WERI-Rb-1 (cell line): ENCODE measurements at places on chromosomes 6 and 20.

DNA sequence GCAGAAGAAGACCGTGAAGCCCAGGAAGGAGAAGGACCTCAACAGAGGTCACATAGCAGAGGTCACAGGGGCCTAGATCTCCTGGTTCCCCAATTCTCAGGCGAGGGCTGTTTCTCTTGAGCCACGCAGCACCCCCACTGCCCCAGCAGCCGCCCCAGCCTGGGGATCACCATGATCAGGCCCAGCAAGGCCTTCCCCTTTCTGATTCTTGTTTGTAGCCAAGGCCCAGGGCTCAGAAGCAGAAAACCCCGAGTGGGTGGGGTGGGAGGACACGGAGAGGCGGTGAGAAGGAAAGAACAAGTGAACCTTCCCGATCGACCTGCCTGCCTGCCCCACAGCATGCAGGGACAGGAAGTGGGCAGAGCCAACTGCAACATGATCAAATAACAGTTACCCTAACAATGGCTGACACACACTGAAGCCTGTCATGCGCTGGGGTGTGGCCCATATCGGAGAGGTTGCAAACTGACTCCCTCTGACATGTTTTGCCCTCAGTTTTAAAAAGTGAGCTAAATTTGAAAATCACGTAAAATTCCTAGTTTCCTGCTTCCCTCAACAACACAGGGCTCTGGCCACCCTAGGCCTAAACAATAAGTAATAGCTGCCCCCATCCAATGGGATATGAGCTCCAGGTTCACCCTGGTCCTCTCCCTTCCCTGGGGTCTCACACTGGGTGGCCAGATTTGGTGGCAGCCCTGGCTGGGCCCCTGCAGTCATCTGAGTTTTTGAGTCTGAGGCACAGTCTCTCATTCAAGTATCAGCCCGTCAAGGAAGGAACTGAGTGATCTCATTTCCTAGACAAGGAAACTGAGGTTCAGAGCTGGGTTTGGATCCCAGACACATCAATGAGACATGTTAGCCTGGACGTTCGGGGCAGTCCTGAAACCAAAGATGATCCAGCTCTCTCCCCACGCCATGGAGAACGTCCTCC, 6.5 kb downstream of the PEDS1 start:
- no peak for DNase-seq

- no peak for DNase-seq
Measured at GRCh38 chr6:138406443-138406842, 2.4 kb downstream of the HEBP2 start.

- DNase-seq: no peak
Measured at GRCh38 chr20:58987790-58988564, 6.9 kb downstream of the NELFCD start.

- no peak for DNase-seq
Measured at GRCh38 chr20:62449951-62450691, 22.8 kb upstream of the RBBP8NL start.

DNA sequence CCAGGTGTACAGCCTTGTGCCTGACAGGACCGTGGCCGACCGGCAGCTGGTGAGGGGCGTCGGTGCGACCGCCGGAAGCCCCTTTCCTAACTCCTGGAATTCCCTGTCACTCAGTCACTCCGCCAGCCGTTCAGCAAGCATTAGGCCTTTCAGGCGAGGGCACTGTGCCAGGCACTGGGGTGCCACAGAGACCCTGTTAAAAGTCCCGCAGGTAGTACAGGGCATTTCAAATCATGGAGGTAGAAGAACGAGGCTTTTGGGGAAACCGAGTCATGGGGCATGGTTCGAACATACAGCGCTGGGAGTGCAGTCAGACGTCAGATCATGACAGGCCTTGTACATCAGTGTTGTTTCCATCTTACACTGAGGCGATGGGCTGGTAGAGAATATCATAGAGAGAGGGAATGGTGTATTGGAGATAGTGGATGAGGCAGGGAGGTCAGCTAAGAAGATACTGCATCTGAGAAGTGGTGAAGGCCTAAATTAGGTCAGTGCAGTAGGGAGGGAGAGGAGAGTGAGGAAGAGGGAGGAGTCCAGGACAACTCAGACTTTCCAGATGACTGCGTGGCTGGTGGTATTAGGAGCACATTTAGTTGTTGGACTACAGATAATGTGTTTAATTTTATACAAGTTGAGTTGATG, 892 bp upstream of the DXO start:
- DNase-seq: no peak

- DNase-seq: no peak
Measured at GRCh38 chr20:53048387-53048786, 76.2 kb downstream of the TSHZ2 start.

DNA sequence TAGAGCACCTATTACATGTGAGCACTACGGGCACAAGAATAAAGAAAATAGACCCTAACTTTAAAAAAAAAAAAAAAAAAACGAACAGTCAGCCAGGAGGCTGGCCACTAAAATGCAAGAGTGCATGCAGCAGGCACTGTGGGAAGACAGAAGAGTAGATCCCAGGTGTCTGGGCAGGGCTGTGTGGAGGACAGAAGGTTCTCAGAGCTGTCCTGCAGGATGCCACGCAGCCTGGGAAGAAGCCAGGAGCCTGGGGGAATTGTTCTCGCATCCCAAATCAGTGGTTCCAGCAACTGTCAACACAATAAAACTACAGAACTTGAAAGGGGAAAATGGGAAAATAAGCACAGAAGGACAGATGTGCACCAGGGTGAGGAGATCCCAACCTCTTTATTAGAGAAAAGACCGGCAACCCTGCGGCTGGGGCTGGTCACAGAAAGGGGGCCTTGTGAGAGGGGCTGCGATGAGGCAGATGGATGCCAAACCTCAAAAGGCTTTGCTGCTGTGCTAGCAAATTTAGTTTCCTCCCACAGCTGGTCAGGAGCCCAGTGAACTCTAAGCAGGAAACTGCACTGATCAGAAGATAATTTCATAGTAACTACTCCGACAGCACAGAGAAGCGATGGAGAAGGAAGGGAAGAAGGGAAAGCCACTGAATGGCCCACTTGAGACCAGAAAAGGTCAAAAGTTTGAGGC, 30.9 kb downstream of the MAP3K5 start:
- no peak for DNase-seq

- no peak for DNase-seq
Measured at GRCh38 chr6:34692280-34692679, 4.3 kb downstream of the ILRUN start.

DNA sequence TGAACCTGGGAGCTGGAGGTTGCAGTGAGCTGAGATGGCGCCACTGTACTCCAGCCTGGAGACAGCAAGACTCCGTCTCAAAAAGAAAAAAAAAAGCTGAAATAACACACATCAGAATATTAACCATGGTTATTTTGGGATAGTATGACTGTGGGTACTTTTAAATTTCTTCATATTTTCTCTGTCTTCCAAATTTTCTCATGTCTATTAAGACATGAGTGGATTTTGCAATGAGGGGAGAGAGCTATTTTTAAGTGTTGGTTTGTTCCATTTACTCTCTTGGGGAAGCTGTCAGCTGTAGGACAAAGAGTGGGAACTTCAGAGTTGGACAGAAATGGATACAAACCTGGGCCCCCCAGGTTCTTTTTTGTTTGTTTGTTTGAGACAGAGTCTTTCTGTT, 10.3 kb downstream of the ADISSP start:
- no peak for DNase-seq

DNA sequence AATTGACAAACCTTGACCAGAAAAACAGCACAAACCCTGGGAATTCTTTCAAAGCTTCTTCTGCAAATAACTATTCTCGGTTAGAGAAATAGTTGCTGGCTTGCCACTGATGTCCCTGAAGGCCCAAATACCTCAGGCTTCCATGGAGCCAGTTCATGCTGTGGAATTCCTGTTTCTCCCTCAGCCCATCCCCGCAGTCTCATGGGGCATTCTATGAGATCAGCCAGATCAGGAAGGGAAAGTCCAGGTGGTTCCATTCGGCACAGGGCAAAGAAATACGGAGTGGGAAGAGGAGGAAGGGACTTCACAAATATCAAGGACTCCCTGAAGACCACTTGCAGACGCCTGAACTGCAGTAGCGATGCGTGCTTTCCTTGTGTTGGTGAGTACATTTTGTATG, 63.3 kb downstream of the MYLK4 start:
- DNase-seq: no peak

DNA sequence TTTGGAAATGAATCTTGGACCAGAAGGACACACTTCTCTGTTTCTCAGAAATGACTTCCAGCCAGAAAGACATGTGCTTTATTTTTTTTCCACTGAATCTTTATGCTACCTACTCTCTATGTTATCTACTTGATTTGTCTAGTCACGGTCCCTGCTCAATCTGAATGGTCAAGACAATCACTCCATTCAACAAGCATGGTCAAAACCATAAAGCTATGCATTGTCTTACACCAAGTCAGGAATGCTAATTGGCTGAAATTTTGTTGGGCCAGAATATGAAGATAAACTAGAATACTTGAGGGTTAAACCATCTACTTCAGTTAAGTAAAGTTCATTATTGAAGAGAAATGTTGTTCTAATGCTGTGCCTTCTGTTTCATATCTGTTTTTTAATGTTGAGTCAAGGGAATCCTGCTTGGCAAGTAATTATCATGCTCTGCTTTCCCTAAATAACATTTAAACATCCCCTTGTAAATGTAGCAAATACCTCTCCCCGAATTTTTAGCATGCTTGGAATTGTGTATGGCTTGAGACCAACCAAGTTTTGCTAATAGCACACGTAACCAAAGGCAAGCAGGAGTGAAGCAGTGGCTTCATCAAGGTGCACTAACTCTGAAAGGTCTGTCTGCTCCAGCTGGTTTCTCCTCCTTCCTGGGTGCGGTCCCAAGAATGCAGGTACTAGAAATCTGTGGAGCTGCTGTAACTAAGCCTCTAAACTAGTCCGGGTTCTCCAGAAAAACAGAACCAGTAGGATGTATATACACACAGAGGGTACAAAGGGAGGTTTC, 190.3 kb upstream of the CDYL start:
- DNase-seq: no peak

- DNase-seq: no peak
Measured at GRCh38 chr20:48632825-48633619, 194.8 kb downstream of the PREX1 start.

GRCh38 chr6:37862992-37863391, 43.5 kb downstream of the ZFAND3 start:
- DNase-seq: no peak

DNA sequence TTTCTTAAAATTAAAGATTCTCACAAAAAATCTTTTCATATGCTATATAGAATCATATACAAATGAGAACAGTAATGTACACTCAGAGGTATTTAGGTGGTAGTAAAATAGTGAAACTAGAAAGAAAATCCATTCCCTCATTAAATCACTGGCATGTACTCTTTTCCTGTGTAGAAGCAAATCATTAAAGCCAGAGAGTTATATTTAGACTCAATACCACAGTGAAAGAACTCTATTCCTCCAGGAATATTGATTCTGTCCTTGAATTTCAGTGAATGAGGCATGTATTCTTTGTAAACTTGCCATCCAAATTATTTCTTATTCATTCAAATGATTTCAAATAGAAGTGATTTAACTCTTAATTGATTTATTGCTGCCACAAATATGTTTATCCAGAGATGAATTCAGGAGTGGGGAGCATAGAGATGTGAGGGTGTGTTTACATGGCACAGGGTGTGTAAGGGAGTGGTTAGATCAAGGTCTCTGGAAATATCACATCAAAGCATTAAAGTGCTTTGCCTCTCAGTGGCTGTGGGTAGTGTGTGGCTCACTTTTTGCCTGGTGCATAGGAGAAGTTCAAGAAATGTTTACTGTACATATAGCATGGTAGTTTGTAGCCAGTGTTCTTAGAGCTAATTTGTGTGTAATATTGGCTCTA, 141.2 kb downstream of the FAM83B start:
- no peak for DNase-seq

DNA sequence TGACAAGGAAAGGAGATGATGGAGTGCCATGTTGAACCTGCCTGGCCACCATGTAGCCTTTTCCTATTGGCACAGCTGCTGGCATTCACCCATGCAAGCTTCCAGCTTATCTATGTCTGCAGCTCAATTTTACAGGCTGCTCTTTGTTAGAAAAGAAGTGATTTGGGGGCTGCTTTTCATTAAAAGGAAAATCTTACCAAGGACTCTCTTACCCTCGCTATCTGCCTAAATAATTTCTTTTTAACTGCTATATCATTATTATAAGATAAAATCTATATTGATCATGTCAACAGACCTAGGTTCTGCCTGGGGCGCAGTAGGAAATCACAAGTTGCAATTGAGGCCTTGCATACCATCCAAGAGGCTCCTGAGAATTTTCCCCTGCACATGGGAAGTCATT, 167.2 kb downstream of the SYNDIG1 start:
- DNase-seq: no peak

- no peak for DNase-seq
Measured at GRCh38 chr6:39818695-39819094, 26.5 kb downstream of the DAAM2 start.

GRCh38 chr6:110053395-110054240, 75.5 kb downstream of the GPR6 start:
- peak; percentile 25 for DNase-seq

DNA sequence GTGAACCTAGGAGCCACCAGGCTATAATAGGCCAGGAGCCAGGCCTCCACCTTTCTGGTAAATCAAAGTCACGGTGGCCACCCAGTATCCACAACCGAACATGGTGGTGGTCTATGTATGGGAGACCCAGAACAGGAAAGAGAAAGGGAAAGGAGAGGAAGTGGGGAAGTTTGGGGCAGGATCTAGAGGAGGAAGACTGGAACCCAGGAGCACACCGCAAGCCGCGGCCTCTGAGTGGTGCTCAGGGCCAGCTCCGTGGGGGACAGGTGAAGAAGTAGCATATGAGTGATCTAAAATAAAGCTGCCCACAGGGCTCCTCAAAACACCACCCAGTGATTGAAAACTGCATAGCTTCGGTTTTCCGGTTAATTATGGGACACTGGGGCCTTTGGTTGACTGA, 214.8 kb downstream of the ZDHHC14 start:
- no peak for DNase-seq

DNA sequence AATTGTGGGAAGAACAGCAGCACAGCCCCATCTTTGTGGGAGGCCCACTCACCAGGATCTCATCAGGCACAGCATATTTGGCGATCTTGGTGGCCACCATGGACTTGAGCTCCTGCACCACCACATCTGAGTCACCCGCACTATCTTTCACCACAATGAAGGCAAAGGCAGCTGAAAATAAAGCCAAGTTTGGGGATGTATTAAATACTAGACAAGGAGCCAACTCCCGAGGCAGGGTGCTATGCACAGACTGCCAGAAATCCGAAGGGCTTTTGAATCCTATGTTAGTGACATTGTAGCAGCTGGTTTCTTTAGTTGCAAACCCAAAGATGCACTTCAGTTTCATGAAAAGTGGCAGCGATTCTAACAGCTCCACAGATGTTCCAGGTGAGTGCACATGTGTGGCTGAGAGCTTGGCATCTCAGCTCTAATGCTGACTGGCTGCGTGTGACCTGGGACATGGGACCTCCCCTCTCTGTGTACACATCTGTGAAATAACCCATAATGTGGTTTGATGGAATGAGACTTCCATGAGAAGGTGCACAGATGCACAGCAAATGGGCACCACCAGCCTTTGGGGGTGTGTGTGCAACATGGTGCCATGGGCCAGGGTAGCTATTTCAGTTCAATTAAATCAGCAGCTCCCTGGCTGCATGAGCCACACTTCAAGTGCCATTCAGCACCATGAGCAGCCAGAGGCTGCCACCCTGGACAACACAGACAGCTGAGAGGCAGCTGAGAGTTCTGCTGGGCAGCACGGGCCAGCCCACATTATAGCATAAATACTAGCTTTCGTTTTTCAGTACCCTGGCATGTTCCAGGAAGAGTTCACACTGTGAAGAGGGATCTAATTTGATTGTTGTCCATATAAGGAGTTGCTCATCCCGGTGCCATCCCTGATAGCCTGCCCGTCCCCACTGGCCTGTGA, 16.9 kb upstream of the APMAP start:
- no peak for DNase-seq
